Gastrocnemius medialis (tissue), 4 donors: ENCODE measurements at places on chromosomes 2 and 18. TPM values are rescaled to one million over a fixed set of nuclear protein-coding genes. Genes with fewer than 3 reads are reported as not detected.

DCDC2C gene
- not detected for total RNA-seq

DNA sequence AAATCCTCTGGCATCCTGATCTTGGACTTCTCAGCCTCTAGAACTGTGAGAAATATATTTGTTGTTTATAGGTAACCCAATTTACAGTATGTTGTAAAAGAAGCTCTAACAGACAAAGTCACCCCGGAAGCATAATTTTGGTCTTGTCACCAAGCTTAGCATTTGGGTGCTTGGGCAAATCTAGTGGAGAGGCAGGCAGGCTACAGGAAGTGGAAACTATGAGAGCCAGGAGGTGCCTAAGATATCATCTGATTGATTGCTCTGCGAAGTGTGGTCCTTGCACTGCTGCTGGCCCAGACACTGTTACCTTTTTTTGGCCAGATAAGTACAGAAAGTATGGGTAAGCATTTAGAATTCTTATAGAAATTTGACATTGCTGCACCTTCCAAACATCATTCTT lies 102.9 kb downstream of the CDC42EP3 start:
- H3K36me3 ChIP-seq = no peaks in the 10 kb centered on the region
- H3K4me3 ChIP-seq = no peak overlapping the region
- peaks cover 9% of the 10 kb centered on the region for H3K4me1 ChIP-seq
- no peak for DNase-seq
- H3K27ac ChIP-seq = no peak overlapping the region
- H3K27me3 ChIP-seq = no peaks in the 10 kb centered on the region

- no peaks in the 10 kb centered on the region for H3K27me3 ChIP-seq
- no peaks in the 10 kb centered on the region for H3K4me1 ChIP-seq
- H3K27ac ChIP-seq = no peak overlapping the region
- DNase-seq = no peak
- H3K36me3 ChIP-seq = no peaks in the 10 kb centered on the region
- no peak overlapping the region for H3K4me3 ChIP-seq
Measured at GRCh38 chr2:104444392-104444791, 409.5 kb upstream of the POU3F3 start.

- H3K27me3 ChIP-seq = no peaks in the 10 kb centered on the region
- no peak overlapping the region for H3K4me3 ChIP-seq
- no peaks in the 10 kb centered on the region for H3K4me1 ChIP-seq
- DNase-seq = no peak
- H3K36me3 ChIP-seq = no peaks in the 10 kb centered on the region
- no peak overlapping the region for H3K27ac ChIP-seq
Measured at GRCh38 chr2:233115121-233115520, 55.0 kb downstream of the INPP5D start.

- DNase-seq = peak; percentile 29
- peak overlapping the region; percentile 69 for H3K4me3 ChIP-seq
- H3K27me3 ChIP-seq = peaks cover 28% of the 10 kb centered on the region
- peaks cover 49% of the 10 kb centered on the region for H3K4me1 ChIP-seq
- H3K27ac ChIP-seq = peak overlapping the region; percentile 81
Measured at GRCh38 chr18:26549263-26550094, 1.1 kb upstream of the KCTD1 start.
